ENCODE measurements at places on chromosomes 6 and 20.
A peak's percentile ranks its signal among the peaks of the same experiment; 100 is the strongest.

GRCh38 chr6:170405311-170405975 is 98.9 kb downstream of the FAM120B start:
- DNase-seq, result no peak

DNA sequence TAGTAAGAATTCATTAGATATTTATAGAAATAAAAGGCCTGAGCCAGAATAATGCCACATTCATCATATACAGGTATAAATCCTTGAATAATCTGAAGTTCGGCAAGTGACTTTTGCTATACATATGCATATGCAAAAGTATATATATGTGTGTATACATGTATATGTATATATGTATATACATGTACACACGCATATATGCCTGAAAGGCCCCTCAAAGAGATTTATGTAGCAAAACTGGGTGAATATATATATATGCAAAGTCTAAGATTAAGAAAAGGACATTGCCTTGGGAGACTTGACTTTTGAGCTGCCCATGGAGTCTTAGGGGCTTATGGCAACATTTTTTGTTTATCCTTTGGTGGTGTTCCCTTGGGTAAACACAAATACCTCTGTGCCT is 231.4 kb downstream of the BMP2 start:
- no peak for DNase-seq

DNA sequence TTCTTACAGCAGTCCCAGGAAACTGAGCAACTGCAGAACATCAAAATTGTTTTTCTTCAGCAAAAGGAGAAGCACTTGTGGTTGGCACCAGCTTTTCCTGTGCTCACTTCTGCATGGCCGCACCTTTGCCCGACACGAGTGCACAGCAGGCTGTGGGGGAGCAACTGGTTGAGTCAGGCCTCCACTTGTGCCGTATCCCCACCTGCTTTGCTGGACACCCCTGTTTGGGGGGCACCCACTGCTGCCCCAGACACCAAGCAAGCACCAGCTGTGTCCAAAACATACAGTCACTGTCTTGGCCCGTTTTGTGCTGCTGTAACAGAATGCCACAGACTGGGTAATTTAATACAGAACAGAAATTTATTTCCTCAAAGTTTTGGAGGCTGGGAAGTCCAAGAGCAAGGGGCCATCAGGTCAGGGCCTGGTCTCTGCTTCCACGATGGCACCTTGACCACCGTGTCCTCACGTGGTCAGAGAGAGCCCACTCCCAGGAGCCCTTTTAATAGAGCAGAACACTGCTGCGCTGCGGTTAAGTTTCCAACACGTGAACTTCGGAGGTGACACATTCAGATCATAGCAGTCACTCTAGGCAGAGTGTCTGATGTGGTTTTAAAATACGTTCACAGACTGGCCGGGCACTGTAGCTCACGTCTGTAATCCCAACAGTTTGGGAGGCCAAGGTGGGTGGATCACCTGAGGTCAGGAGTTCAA is 8.7 kb upstream of the GMEB2 start:
- peak; percentile 66 for DNase-seq

- peak; percentile 21 for DNase-seq
Observed at GRCh38 chr6:96907498-96907897, 9.8 kb upstream of the NDUFAF4 start.

GRCh38 chr20:52971498-52972189 is 514 bp upstream of the TSHZ2 start:
- DNase-seq, result no peak

DNA sequence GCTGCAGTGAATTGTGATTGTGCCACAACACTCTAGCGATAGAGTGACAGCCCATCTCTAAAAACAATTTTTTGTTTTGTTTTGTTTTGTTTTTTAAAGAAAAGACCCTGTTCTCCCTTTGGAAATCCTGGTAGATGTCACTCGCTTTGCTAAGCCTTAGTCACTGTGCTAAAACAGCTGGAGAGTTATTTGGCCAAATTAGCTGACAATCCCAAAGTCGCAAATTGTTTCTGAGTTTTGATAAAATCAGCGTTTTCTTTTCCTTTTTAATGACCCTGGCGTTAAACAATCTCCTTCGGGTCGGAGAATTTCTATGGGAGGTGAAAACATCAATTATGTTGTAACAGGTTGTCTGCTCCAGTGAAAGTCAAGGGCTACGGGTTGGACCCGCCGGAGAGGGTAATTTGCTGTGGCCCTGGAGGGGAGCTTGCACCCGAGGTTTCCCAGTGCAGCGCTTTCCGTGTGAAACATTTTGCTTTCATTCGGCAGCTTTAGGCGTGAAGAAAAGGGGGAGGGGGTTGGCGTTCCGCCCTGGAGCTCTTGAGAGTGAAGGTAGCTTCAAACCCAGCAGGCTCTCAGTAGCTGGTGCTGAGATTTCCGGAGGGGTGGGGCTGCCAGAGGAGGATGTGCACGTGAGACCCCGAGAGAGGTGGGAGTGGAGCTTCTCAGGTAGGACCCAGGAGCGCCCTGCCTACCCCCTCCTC is 296.6 kb downstream of the PHACTR1 start:
- DNase-seq, result no peak

DNA sequence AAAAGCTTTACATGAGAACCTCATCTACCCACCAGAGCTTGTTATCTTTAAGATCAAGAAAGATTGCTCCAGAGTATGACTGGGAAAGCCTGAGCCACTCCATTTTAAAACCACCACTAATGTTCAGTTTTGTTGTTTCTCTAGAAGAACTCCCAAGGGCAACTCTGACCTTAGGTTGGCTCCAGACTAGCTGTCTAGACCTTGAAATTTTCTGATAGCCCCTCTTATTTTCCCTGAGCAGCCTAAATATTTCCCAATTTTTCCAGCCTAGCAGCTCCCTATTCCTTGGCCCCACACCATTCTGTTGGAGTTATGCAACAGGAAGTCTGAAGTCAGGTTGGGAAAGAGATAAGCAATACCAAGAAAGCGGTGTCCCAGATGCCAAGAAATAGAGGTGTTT is 84.6 kb upstream of the TCF21 start:
- no peak for DNase-seq

GRCh38 chr6:109055771-109056235 is 38.8 kb downstream of the SESN1 start:
- DNase-seq, result no peak

- no peak for DNase-seq
Observed at GRCh38 chr6:155388591-155388990, 67.0 kb downstream of the NOX3 start.

DNA sequence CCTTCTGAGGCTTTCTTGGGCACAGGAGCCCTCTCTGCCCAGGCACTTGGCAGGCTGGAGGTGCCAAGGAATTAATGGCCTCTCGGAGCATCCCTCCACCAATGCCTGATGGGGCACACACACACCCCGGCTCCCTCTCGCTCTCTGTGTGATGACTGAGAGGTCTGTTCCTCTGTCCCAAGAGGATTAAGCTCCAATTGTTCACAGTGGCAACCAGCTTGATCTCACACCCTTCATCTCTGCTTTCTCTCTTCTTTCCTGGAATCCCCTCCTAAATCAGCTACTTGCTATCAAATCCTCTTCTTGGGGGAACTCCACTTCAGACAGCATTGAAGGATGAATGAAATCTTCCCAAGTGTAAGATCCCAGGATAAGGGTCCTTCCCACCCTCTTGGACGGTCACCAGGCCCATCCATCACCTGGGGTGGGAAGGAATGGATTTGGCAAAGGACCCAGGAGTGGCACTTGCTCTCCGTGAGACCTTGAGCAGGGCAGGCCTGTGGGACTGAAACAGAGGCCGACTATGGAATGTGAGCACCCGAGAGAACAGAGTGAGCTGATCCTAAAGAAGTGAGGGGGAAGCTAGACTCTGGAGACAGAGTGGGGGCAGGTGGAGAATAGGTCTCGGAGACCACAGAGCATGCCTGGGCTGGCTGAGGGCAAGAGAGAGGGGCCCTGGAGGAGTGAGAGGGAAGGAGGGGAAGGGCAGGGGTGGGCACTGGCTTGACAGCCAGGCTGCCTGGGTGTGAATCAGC is 93.6 kb downstream of the GRM4 start:
- DNase-seq, result no peak

DNA sequence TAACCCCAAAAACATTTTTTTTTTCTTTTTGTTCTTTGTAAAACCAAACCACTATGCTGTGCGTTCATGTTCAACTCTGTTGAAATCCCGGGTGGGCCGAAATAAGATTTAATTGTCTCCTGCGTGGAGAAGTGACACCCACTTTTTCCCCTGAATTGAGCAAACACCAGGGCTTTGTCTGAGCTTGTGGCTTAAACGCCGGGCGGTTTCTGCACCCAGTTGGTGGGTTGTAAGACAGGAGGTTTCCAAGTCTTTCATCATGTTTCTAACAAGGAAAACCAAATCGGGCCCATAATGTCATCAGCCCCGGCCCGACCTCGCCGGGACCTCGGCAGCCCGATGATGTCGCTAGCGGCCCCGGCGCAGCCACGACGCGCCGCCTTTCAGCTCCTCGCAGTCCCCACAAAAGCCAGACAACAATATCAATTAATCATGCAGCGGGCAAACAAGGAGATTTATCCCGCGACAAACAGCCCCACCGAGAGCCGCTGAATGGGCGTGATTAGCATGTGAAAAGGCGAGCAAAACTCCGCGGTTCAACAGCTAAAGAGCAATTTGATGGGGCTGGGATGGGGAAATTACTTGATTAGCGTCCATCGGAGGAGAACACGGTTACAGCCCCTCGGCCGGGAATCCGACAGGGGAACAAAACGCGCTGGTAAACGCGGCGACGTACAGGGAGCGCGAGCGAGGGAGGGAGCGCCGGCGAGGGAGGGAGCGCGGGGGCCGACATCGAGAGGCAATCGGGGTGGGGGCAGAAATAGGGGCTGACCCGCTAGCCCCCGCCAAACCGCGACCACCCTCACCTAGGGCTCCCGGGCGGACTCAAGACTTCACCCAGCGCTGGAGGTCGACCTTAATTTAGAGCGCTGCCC is 5.3 kb downstream of the LINC00237 start:
- no peak for DNase-seq

- DNase-seq, result peak; percentile 55
Observed at GRCh38 chr6:68967549-68968300, 332.6 kb downstream of the ADGRB3 start.

DNA sequence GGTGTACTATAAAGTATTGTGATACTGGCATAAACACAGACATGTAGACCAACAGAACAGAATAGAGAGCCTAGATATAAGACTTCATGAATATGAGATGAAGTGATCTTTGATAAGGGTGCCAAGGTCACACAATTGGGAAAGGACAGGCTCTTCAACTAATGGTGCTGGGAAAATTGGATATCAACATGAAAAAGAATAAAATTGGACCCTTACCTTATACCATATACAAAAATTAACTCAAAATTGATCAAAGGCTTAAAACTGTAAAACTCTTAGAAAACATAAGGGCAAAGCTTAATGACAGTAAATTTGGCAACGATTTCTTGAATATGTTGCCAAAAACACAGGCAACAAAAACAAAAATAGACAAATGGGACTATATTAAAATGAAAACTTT is 44.8 kb upstream of the TRAM2 start:
- no peak for DNase-seq

DNA sequence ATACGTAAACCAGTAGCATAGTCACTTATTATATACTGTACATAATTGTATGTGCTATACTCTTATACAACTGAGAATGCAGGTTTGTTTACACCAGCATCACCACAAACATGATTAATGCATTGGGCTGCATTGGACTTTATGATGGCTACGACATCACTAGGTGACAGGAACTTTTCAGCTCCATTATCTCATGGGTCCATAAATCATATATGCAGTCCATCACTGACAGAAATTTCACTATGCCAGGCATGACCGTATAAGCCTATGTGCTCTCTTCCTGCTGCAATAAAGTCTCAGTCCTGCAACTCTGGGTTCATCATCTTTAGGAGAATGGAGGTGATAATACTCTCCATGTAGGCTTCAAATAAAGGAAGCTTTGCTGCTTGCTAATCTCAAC is 45.4 kb downstream of the ALDH5A1 start:
- DNase-seq, result no peak

- no peak for DNase-seq
Observed at GRCh38 chr6:7132398-7133035, 24.8 kb downstream of the RREB1 start.

GRCh38 chr6:41200901-41201763 is at the start of gene TREML2:
TREML2 (minus strand) TSS chr6:41201149; CDS start chr6:41201008, 141 bp downstream.
- peak; percentile 43 for DNase-seq

GRCh38 chr6:45002390-45003105 is 325.6 kb upstream of the RUNX2 start:
- no peak for DNase-seq

DNA sequence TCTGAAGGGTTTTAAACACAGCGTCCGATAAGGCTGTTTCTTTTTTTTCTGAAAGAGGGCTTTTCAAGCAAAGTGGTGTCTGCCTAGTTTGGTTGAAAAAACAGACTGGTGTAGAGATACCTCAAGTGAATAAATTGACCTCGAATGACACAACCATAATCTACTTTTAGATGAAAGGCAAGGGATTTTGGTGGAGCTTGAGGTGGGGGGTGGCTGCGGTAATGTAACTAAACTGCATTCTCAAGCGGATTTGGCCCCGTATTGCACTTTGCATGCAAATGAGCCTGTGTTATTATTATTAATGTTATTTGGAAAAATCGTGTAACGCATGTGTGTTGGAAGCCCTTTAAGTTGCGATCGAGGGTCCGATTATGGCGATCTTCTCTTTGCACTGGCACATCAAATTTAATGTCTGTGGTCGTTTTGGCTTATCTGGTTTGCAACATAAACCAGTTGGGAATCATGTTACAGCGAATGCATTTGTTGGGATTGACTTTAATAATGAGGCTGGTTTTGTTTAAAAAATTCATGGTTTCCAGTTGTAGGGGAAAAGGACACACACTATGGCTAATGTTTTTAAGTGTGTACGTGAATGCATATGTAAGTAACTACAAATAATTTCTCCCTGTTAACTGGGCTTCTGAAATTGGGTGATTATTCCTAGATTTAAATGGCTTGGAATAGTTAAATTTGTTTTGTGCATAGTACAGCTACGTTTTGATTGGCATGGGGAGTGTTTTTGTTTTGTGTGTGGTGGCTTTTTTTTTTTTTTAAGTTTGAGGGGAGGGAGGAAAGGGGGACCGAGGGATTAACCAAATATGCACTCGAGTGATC is 1.0 kb downstream of the JARID2 start:
- DNase-seq, result no peak

DNA sequence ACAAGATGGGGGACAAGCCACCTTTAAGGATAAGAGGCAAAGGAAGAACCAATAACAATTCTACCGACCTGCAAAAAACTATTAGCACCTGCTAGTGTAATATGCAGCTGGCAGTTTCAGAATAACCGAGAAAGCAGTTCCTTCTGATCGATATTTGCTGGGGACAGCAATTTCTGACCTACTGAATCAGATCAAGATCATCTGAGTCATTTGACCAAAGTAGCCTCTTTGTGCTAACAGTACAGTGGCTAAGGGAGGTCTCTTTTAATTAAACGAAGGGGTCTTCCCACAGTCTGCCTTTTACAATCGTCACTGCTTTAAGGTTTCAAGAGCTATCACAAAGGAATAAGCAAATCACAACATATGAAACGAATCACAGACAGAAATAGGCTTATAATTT is 318.9 kb downstream of the BTBD9 start:
- DNase-seq, result no peak
